ENCODE measurements at places on chromosomes 7 and 10.

DNA sequence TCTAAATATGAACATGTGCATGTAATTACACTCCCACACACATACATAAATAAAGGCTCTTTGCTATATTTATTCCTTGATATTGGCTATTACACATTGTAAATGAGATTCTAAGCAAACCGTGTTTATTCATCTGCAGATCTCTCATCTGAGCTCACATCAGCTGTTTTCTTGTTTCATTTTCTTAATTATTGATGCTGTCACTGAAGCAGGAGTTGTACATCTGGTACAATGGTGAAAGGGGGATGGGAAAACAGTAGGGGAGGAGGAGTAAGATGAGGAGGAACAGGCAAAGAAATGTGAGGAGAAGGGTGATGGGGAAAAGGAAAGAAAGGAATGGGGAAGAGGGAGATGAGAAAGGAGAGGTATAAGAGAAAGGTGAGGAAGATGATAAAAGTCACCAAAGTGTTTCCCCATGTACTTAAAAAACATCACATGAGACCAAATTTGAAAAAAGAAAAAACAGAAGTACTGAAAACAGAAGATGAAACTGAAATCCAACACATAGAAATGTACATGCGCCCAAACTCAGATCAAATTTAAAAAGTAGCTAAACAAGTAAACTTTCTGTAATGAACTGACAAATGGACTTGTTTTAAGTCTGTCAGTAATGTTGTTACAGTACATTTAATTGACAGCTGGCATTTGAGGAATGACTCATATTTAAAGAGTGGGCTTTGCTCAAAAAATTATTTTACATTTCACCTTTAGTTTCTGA lies 472.2 kb downstream of the ARL4A start:
- DNase-seq = no peak

GRCh38 chr7:64892116-64892515 lies 11.0 kb upstream of the ZNF273 start:
- no peak for DNase-seq

- no peak for DNase-seq
Measured at GRCh38 chr7:48158404-48158803, 12.9 kb upstream of the ABCA13 start.

GRCh38 chr7:142030294-142030693 lies 34.6 kb downstream of the MGAM start:
- no peak for DNase-seq

- DNase-seq = no peak
Measured at GRCh38 chr10:61635471-61635870, 27.3 kb upstream of the CABCOCO1 start.

- no peak for DNase-seq
Measured at GRCh38 chr7:78218051-78218450, 419.5 kb downstream of the PHTF2 start.

DNA sequence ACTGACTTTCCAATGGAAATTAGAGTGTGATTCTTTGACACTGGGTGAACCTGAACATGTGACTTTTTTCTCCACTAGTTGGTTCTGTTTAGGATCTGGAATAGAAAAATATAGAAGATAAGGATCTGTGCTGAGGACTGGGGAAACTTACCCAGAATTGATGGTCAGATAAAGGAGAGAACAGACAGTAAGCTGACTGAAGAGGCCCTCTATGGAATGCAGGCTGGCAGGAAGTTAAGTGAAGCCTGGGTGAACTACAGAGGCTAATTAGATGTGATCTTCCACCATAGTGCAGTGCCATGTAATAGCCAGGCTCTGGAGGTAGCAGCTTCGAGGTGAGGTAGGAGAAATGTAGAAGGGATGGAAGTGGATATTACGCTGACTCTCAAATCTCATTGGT lies 455.3 kb downstream of the PLXDC2 start:
- DNase-seq = no peak

GRCh38 chr7:19713676-19714075 lies 4.8 kb upstream of the POLR1F start:
- DNase-seq = peak; percentile 24

- DNase-seq = no peak
Measured at GRCh38 chr7:22863156-22863899, 40.7 kb upstream of the TOMM7 start.

DNA sequence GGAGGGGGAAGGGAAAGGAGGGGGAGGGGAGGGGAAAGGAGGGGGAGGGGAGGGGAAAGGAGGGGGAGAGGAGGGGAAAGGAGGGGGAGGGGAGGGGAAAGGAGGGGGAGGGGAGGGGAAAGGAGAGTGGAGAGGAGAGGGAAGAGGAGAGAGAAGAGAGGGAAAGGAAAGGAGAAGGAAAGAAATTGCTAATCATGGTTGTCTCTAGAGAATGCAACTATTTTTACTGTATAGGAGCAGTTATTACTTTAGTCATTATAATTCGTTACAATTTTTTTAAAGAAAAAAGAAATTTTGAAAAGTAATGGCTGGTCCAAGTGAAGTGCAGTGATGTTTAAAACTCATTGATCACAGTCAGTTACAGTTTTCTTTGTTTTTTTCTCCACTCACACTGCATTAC lies 24.5 kb downstream of the SLC25A16 start:
- no peak for DNase-seq

GRCh38 chr10:103676851-103677417 lies 178.4 kb downstream of the SH3PXD2A start:
- no peak for DNase-seq

GRCh38 chr10:4481192-4481591 lies 344.8 kb upstream of the AKR1E2 start:
- DNase-seq = no peak

GRCh38 chr10:71891437-71891836 lies 40.4 kb upstream of the PSAP start:
- DNase-seq = no peak

- no peak for DNase-seq
Measured at GRCh38 chr7:50207686-50208255, 96.7 kb upstream of the IKZF1 start.

DNA sequence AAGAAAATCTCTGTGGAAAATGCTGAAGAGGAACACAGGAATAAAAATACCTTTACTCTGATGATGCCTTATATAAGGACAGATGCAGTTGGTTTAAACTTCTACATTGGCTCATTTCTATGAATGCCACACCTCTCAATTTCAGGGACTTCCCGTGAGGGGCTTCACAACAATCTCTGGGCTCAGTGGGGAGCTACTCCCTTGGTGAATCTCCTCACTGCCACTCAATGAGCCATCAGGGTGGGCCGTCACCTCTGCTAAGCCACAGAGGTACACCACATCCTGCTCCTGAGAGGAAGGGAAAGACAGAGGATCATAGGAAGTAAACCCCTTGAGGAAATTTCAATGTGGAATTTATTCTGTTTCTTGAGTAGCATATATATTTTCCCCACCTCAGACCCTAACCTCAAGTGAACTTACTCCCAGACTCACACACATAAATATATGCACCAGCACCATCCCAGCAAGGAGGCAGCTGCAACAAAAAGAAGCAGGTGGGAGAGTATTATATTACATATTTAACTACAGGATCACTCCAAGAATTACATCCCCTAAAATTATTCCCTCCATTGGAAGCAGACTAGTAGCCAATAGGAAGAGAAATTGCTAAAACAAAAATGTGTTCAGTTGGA lies 63.3 kb upstream of the PRSS1 start:
- DNase-seq = no peak

DNA sequence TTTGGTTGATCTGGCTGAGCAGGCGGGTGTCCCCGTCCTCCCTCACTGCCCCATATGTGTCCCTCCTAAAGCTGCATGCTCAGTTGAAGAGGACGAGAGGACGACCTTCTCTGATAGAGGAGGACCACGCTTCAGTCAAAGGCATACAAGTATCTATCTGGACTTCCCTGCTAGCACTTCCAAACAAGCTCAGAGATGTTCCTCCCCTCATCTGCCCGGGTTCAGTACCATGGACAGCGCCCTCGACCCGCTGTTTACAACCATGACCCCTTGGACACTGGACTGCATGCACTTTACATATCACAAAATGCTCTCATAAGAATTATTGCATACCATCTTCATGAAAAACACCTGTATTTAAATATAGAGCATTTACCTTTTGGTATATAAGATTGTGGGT lies 26.9 kb upstream of the TRIM56 start:
- peak; percentile 33 for DNase-seq

DNA sequence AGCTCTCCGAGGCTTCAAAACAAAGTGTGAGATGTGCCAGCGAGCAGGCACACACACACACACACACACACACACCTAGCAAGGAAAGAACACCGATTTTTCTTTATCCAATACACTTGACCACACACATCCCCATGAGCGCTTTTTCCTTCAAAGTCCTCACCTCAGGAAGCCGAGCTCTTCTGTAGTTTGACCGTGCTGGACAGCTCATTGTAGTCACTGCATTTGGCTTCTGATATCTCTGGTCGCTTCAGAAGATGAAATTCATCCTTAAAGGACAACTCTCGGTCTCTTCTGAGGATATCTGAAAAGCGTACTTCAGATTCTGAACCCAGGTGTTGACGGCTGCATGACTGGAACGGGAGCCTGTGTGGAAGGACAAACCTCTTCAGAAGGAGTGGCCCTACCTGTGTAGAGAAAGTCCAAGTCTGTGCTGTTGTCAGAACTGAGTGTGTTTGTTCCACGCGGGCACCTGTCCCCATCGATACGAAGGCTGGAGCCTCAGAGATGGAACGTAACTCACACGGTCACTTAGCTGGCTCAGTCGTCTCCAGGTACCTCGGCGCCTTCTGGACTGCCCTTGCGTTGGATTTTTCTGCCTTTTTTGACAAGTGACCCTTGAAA lies 28.1 kb upstream of the SHH start:
- no peak for DNase-seq

DNA sequence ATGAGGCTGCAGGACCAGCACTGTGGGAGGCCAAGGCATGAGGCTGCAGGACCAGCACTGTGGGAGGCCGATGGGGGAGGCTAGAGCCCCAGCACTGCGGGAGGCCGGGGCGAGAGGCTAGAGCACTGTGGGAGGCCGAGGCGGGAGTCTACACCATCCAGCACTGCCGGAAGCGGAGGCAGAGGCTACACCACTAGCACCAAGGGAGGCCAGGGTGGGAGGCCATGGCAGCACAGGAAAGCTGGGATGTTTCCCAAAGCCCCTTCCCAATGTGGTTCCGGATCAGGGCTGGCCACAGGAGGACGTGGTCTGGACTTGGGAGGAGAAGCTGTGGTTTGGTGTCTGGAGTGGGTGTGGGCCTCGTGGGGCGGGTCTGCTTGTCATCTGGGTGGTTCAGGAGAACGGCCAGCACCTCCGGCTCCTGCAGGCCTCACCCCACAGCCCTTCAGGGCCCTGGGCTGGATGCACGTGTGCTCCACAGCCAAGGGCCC lies 43.6 kb downstream of the PDGFA start:
- no peak for DNase-seq

GRCh38 chr10:4043897-4044665 lies 259.1 kb upstream of the KLF6 start:
- no peak for DNase-seq

GRCh38 chr7:131056007-131056406 lies 271.7 kb upstream of the MKLN1 start:
- DNase-seq = no peak

DNA sequence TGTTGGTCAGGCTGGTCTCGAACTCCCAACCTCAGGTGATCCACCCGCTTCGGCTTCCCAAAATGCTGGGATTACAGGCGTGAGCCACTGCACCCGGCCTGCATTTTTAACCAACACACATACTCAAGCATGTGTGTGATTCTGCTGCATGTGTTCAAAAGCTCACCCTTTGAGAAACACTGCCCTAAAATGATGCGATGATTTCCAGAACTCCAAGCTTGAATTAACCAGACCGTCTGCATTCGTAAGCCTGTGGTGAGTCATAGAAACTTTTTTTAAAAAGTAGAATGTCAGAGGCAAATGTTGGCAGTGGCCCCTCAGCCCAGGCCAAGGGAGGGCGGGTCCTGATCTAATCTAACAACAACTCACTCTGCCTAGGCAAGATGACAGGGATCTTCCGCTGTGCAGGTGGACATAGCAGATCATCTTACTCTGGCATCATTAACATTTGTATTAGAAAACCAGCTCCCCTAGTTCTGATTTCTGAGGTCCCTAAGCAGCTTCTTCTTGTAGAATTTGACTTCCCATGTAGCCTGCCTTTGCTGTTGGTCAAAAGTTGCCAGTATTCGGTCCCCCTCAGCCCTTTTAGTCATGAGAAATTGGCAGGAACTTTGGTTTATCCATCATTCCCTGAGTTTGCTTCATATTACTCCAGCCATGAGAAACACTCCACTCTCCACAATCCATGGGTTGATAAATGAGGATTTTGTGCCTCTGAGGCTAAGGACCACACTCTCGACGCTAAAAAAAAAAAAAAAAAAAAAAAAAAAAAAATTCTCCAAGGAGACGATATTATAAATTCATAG lies 190.4 kb downstream of the SKIDA1 start:
- no peak for DNase-seq

DNA sequence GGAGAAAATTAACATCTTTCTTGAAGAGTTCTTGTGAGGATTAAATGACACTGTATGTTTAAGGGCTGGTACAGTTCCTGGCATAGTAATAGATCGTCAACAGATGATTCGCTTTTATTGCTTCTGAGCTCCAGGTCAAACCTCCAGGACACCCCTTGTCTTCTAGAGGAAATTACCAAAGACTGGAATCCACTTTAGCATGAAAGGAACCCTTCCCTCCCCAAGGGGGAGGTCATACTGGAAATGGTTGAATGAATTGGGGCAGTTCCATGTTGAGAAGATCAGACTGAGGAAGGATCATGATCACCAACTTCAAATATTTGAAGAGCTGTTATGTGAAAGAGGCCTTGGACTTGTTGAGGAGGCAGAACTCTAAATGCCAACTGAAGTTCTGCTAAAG lies 8.9 kb downstream of the NFE2L3 start:
- no peak for DNase-seq

GRCh38 chr7:151132461-151133205 lies 34.9 kb downstream of the GBX1 start:
- no peak for DNase-seq

DNA sequence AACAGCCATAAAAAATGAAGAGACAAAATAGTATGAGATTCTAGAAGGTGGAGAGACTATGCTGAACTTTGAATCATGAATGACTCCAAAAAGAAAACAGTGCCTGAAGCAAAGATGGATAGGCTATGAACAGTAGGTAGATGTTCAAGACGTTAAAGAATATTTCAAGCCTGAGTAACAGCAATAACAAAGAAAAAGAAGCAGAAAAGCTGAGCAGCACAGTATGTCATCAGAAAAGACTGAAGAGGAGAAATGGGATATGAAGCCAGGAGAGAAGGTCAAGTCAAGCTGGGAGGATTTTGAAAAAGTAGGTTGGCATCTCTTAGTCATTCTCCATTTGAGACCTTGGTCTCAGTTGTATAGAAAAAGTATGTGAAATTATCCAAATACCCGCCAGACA lies 484.4 kb downstream of the SORCS1 start:
- no peak for DNase-seq

- no peak for DNase-seq
Measured at GRCh38 chr7:158111906-158112570, 475.6 kb downstream of the PTPRN2 start.
